Activated naive CD8-positive, alpha-beta T cell treated with anti-CD3 and anti-CD28 coated beads, Interleukin-2, amount 10 ng/mL, durations not matched to agents 7 days and 5 days (primary cell): ENCODE measurements at places on chromosomes 1 and 21. TPM values are rescaled to one million over a fixed set of nuclear protein-coding genes. Genes with fewer than 3 reads are reported as not detected.

The S100A9 gene
- 4.5 TPM for total RNA-seq

DNA sequence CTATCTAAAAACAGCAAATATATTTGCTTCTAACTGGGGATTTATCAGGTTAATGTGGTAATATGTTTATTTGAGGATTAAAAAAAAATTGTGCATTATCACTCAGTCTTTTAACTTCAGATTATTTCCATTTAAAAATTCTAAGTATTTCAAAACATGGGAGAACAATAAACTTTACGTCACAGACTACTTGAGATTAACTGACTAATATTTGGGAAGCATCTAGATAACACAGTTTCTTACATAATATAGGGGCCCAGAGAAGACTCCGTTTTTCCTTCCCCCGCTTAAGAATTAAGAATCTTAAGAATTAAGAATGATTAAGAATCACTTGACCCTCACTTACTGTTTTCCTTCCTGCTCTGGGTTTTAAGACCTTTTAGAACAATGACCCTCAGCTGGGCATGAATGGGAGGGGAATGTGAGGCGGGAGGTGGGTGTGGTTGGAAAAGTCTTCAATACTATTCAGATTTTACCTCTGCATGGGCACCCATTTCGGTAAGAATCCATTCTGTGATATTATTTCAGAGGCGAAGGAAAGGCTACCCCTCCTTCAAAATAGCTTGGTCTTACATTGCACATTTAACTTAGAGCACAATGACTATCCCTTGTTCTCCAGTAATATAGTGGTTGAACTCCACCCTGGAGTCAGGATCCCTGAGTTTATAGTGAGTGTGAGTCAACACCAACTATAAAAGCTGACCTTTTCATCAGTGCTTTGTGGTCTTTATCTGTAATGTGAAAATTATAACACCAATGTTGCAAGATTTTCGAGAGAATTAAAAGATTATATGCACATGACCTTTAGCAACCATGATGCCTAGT lies 821.3 kb downstream of the USP25 start:
- no peak for DNase-seq

GRCh38 chr1:195933835-195934234 lies 674.4 kb downstream of the KCNT2 start:
- DNase-seq: no peak

DNA sequence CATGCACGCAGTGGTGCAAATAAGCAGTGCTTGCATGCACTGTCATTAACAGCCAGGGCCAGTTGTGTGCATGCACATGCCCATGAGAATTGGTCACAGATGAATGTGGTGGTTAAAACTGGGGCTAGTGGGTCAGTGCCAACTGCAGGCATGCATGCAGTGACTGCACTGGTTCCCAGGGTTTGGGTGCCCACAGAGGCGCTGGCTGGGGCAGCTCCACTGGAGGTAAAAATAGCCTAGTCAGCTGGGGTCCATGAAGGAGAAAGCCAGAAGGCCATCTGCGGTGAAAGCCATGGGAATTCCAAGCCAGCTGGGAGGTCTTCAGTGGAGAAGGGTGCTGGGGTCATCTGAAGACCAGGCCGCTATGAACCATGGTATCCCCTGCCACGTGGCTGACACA lies 70.2 kb downstream of the SLC5A9 start:
- DNase-seq: no peak

DNA sequence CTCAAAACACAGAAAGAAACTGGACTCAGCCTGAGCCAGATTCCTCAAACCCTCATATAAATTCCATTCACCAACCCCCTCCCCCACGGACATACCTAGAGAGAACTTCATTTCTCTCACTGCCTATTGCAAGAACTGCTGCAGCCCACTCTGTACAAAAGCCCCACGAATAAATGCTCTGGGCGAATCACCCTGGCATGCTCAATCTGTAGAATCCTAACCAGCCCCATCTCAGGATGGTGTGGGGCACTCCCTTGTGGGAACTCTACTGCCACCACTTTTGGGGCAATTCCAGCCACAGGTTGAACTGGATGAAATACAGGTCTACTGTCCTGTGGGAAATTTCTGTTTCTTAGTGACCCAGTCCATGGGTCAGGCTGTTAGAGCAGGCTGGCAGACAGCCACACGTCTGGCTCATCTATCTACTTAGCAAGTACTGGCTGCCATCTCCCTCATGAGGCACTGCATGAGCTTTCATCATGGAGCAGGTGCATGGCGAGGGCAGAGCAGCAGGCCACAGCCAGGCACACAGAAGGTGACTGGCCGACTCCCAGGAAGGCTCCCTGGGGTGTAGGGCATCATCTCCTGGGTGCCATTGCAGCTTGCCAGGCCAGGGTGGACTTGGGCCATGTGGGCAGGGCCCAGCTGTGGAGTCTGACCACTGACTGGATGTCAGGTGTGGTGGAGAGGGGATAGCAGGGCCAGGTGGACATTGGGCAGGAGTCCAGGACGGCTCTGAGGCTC lies 1.6 kb upstream of the C1orf35 start:
- DNase-seq: no peak

DNA sequence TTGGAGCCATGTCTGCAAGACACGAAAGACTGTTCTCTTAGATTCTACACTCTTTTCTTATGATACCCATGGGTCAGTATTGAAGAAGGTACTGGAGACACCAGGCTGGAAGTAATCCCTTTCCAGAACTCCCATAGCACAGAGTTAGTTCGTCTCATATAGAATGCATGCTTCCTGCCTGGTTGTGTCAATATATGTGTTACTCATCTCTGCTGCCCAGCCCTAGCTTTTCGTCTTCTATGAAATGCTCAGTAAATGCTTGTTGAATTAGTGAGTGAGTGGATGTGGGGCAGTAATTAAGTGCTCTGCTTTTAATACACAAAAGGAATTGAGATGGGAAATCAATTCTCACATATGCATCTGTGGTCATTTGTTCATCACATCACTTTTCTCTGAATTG lies 32.1 kb downstream of the ADCY10 start:
- DNase-seq: no peak
